Endothelial cell of umbilical vein (primary cell): ENCODE measurements at places on chromosomes 13 and 19. TPM values are rescaled to one million over a fixed set of nuclear protein-coding genes. Genes with fewer than 3 reads are reported as not detected.

CYP4F12 gene
- total RNA-seq, result not detected in 2 replicates

PABPC3 gene
- total RNA-seq, result 0.18 and 0.31 TPM in 2 replicates

VSIG10L gene
- total RNA-seq, result 0.39 and 0.62 TPM in 2 replicates

OR7C1 gene
- total RNA-seq, result not detected in 2 replicates

CYP2A7 gene
- total RNA-seq, result not detected in 2 replicates

DNA sequence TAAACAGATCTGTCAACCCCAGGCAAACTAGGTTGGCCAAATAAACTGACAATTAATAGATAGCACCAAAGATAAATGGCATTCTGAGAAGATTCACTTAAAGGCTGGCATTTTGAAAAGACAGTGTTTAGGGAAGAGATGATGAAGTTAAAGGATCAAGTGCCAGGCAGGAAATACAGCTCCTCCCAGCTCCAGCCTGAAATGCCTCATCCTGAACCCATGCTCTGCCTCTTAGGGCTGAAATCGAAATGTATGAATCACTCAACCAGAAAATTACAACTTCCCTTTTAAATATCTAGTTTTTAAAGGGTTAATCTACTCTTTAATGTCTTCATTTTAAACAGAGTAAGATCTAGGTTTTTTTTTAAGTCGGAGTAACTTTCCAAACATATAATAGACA, 171.2 kb upstream of the UBL3 start:
- DNase-seq, result no peak

DNA sequence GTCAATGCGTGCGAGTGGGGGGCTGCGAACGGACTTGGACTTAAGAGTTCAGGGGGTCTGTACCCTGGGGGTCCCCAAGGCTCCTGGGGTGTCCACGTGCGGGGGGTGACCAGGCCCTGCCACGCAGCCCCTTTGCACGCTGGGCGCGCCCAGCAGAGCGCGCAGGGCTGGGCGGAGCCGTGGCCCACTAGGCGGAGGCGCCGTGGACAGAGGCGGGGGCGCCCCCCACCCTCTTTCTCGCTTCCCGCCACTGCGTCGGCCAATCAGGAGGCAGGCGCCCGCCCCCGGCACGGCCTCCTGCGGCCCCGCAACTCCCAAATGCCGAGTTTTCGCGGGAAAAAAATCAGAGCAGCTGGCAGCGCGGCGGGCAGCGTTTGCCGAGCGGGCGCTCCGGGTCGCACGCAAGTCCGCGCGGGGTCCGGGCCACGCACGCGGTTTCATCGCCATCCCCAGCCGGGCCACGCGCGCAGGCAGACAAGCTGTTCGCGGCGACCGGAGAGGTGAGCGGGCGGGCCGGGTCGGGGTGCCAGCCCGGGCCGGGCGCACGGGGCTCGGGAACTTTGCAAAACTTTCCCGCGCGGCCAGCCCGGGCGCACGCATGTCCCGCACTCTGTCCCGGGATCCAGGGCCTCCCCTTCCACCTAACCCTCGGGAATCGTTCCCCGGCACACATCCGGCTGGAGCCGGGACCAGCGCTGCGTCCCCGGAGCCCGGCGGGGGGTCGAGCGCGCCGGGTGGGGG, at the start of gene UHRF1:
UHRF1 (plus strand) TSS at position 346 of the 741 bp plus-strand sequence. CDS start 1,385 bp downstream, outside the sequence.
- no peak for DNase-seq

DNA sequence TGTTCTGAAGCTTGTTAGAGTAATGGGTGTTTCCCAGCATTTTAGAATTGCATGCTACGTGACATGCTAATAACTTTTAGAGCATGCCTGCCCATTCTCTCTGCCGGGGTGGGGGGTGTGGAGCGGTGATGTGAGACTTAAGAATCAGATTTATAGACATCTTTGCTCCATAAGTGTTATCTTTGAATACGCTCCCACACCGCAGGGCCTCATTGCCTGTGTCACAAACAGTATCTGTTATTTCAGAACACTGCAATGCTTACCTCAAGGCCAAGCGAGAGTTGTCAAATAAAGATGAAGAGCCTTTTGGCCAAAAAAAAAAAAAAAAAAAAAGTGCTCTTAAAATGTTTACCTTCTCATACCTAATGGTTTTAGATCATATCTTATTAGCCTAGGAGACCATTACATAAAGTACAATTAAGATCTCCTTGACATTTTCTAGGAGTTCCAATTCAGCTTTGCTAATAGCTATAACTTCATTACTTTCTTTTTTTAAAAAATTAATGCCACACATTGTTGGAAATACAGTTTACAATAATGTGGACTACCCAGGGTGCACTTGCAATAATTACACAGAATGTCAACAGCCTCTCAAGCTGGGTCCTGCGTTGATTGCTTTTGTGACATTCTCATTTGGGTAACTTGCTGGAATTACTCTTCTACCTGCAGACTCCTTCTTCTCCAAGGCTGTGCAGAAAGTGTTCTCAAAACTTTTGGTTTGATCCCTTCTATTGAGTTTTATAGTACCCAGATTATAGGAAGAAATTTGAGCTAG, 525.3 kb downstream of the KLF12 start:
- no peak for DNase-seq

DNA sequence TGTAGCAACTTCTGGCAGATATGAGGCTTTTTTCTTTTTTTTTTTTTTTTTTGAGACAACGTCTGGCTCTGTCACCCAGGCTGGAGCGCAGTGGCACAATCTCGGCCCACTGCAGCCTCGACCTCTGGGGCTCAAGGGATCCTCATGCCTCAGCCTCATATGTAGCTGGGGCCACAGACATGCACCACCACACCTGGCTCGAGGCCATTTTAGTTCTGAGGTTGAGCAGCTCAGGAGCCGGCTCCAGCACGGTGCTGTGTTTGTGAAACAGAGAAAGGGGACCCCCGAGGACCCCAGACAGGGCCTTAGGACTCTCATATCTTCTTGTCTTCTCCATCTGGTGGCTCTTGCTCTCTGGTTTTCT, 3.4 kb upstream of the FLT3LG start:
- DNase-seq, result no peak

GRCh38 chr19:4246767-4247593, at the start of gene YJU2:
YJU2 (plus strand) TSS chr19:4247080; CDS start chr19:4247147, 67 bp downstream.
- peak; percentile 99 for DNase-seq

GRCh38 chr13:72698164-72698563, 29.3 kb downstream of the MZT1 start:
- no peak for DNase-seq
